RKO (cell line): ENCODE measurements at places on chromosomes 4 and X.

DNA sequence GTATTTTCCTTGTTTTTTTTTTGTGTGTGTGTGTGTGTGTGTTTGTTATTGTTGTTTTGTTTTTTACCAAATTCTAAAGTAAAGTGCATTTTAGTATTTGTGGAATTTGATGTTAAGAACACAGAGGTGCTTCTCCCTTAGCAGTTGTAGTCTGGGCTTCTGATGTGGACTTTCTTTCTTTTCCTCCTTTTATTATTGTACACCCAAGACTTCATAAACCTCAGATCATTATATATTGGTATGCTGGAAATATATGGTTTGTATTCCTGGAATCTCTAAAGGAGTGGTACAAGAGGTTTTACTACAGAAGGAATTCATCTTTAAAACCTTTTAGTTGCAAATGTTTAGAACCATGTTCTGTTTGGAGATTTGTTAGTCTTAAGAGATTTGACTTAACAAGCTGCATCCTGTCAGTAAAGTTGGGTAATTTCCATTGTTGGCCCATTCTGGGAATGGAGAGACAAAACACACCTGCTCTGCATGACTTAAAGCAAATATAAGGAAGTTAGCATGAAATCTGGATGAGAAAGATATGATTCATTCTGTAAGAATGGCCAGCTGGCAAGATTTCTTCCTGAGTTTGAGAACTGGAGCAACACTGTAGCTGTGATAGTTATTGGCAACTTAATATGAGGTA lies 64.0 kb downstream of the SMAD1 start:
- DNase-seq: peak; percentile 83

DNA sequence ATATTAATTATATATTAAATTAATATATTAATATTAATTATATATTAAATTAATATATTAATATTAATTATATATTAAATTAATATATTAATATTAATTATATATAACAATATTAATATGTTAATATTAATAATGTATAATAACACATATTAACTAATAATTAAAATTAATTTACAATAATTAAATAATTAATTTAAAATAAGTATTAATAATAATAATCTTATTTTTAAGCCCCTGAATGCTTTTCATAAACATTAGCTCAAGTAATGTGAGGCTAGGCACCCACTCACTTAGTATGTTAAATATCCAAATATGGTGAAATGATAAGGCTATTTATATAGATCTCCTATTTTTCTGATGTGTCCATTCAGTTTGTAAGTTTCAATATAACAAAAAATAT lies 26.9 kb downstream of the NKX6-1 start:
- no peak for DNase-seq

- DNase-seq: peak; percentile 71
These were observed 327.8 kb downstream of the ADGRL3 start for GRCh38 chr4:61527888-61528287.

- no peak for DNase-seq
These were observed 10.9 kb downstream of the ADGRA3 start for GRCh38 chr4:22504922-22505321.

DNA sequence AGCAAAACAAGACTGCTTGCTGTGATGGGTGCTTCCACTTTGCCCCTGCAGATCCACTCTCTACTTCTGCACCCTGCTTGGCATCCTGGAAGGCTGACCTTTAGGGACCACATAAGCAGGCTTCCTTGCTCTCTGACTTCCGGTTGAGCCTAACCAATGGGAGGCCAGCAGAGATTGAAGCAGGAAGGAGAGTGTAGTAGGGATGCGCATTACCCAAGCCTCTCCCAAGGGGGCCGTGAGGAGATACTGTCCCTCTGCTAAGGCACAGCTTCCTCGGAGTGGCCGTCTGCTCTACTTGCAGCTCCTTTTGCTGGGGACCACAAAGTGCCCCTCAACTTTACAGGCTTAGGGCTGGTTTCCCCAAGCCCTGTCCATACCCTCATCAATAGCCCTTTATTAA lies 624.3 kb upstream of the TENM3 start:
- no peak for DNase-seq

DNA sequence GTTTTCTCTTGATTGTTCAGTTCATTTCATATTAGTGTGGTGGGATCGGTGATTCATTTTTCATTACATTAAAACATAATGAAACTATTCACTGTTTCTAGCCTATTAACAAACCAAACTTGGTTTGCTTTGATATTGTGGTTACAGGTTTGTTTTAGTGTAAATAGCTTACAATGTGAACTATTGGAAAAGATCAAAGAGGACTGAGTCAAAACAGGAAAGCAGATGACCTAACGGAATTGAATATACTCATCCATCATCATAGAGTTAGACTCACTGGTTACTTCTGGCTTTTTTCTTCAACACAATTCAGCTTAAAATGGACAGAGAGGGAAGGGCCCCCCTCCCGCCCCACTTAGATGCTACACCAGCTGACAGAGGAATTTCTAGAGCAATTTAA lies 616.2 kb upstream of the AADAT start:
- no peak for DNase-seq

DNA sequence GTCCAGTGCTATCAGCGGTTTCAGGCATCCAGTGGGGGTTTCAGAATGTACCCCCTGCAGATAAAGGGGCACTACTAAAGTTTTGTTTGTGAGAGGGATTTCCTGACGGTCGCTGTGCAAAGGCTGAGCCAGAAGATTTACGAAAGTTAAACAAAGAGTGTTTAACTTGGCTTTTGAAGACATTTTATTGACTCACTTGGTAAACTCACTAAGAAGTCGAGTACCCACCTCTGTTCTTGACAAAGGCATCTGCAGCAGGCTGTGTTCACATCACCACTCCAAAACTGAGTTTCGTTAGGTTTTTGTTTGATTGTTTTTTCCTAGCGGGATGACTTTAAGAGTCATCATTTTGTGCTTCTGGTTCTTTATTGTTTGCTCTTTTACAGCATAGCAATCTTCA lies 143.9 kb upstream of the TBL1X start:
- DNase-seq: no peak

DNA sequence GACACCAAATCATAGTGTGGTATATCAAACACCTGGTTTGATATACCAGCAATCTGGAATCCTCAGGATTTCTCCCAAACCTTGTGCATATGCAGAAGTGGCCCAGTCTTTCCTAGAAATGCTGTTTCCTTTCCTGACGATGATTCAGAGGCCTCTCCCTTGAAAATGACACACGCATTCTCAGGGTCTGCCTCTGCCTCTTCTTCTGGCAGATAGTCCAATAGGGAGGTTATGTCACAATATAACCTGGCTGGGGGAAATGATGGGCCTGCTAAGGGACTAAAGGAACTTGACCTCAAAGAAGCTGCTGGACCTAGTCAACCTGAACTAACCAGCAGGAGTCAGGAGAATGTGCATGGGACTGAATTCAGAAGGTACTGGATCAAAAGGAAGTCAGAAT lies 435.2 kb downstream of the IDS start:
- no peak for DNase-seq

DNA sequence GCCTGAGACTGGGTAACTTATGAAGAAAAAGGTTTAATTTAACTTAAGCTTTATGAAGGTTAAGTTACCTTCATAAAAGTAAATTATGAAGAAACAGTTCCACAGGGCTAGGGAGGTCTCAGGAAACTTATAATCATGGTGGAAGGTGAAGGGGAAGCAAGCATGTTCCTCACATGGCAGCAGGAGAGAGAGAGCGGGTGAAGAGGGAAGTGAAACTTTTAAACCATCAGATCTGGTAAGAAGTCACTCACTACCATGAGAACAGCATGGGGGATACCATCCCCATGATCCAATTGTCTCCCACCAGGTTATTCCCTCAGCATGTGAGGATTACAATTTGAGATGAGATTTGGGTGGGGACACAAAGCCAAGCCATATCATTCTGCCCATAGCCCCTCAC lies 944.7 kb upstream of the NDST4 start:
- DNase-seq: no peak

- DNase-seq: no peak
These were observed at the start of gene PCDH19 for GRCh38 chrX:100409610-100410590. TSS of gene PCDH19 (minus strand) at chrX:100410273. CDS start at chrX:100408597, 1,676 bp downstream.

DNA sequence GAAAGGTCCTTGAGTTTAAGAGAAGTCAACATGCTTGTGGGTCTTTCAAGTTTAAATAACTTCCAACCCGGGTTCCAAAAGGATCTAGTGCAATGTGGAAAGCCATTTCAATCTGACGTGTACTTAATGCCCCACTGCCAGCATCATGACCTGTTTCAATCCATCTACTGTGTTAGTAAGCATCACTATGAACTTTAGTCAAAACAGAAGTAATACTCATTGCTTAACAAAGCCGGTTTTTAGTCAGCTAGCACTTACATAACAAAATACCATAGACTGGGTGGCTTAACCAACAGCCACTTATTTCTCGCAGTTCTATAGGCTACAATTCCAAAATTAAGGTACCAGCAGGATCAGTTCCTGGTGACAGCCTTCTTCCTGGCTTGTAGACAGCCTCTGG lies 677.5 kb downstream of the DMD start:
- DNase-seq: no peak

DNA sequence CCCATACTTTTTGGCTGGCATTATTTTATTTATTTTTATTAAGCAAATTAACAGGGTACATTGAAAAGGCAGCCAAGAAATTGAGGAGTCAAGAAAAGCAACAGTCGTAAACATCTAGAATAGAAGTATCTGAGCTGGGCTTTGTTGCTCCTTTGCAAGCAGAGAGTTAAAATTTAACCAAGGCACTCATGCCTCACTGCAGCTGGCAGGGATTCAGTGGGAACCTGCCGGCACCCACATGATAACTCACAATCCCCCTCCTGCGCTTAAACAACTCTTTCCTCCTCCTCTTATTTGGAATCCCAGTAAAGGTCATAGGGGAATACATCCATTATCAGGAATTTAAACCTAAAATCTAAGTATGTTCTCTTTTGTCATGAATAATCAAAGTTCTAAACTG lies 115.5 kb downstream of the SOX3 start:
- DNase-seq: no peak

GRCh38 chr4:158933236-158933635 lies 164.4 kb downstream of the FNIP2 start:
- DNase-seq: no peak

GRCh38 chr4:28890949-28891775 lies 1829.0 kb upstream of the PCDH7 start:
- DNase-seq: no peak

- no peak for DNase-seq
These were observed 25.0 kb upstream of the SHROOM4 start for GRCh38 chrX:50838820-50839600.

DNA sequence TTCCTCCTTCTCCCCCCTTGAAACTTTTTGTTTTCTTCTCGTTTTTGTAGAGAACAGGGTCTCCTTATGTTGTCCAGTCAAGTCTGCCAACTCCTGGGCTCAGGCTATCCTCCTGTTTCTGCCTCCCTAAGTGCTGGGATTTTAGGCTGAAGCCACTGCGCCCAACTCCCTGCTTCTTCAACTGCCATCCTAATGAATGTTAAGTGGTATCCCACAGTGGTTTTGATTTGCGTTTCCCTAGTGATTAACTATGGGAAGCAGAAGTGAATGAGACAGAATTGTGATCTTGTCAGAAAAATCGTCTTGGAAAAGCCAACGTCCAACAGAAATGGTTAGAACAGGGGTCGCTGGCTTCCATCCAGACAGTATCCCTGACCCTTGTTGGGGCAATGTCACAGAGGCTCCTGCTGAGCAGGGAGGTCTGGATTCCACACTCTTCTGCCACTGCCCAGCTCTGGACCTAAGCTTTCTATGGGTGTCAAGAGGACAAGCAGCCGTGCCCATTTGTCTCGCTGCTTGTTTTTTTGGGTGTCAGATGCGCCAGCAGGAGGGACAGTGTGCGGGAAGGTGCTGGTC lies 869 bp upstream of the ADD1 start:
- no peak for DNase-seq

DNA sequence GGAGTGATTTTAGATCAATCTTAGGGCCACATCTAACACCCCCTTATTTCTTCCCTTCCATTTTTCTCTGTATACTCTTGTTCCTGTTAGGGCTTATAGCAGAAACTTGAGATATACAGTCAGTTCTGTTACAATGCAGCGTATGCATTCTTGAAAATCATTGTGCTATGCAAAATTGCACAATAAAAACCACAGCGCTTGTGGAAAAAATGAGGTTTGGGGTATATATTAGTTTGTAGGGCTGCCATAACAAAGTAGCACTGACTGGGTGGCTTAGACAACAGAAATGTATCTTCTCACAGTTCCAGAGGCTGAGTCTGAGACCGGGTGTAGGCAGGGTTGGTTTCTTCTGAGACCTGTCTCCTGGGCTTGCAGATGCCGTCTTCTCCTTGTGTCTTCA lies 59.0 kb downstream of the WWC2 start:
- no peak for DNase-seq

GRCh38 chr4:83110970-83111750 lies 3.4 kb downstream of the PLAC8 start:
- no peak for DNase-seq

- no peak for DNase-seq
These were observed 80.8 kb downstream of the LARP1B start for GRCh38 chr4:128141866-128142265.

GRCh38 chrX:12383196-12383595 lies 244.9 kb downstream of the FRMPD4 start:
- no peak for DNase-seq

GRCh38 chr4:122742933-122743829 lies 10.7 kb downstream of the BBS12 start:
- no peak for DNase-seq
